Right atrium auricular region (tissue), 2 donors: ENCODE measurements at places on chromosomes 11 and 22. TPM values are rescaled to one million over a fixed set of nuclear protein-coding genes. Genes with fewer than 3 reads are reported as not detected.

DNA sequence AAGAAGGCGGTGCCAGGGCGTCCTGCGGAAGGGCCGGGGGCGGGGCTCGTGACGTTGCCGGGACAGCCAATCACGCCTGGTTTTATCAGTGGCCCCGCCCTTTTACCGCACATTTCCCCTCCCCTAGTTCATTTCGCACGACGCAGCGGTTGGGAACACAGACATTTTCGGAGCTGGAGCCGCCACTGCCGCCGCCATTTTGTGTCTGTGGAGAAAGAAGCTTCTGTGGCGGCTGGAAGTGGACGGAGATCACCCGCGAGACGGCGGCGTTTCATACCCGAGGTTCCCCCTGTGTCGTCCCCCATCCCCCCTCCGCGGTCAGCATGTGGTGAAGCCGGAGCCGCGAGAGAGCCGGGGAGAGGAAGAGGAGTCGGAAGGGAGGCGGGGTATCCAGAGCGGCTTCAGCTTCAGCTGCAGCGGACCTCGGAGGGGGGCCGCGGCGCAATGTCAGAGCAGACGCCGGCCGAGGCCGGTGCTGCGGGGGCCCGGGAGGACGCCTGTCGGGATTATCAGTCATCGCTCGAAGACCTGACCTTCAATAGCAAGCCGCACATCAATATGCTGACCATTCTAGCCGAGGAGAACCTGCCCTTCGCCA lies at the start of gene PCF11:
TSS of gene PCF11 (plus strand) at position 136 of the 598 bp plus-strand sequence. CDS start at position 445, 309 bp downstream.
- no peak for DNase-seq

DNA sequence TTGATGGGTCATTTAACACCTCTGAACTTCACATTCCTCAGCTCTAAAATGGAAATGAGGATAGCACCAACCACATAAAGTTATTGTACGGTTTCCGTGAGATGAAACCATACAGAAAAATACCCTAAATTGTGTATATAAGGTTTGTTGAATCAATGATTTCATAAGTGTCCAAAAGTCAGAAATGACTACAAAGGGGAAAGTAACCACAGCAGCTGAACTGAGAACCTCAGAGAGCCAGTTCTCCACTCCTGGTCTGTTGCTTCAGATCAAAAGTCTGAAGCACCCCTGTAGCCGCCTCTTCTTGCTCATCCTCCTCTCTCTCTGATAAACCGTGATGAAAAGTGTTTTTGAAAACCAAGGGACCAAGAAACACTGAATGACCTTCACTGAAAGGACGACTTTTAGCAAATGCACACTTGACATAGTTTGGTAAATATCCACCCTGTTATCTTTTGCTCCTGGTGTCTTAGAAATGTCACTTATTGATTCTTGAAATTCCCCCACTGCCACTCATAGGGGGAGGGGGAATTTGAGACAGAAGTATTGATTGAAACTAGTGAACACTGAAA lies 194.5 kb downstream of the NAV2 start:
- no peak for DNase-seq

GRCh38 chr11:111402411-111402810 lies 23.3 kb upstream of the POU2AF1 start:
- no peak for DNase-seq

DNA sequence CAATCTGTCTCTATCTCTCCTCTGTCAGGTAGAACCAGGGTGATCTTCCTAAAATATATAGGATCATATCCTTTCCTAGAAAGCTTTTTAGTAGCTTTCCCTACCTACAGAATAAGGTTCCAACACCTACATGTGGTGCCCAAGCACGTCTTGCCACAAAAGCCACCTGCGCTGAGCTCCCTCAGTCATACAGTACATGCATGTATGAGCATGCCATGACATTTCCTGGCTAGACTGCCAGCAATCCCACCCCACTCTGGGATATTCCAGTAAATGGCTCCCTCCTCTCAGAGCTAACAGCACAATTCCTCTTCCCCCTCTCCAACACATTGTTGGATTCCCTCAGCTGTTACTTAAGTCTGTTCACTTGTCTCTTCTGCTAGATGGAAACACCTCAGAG lies 398.0 kb downstream of the TENM4 start:
- DNase-seq = no peak

BARX2 gene
- 1.4 TPM for total RNA-seq

MPZL2 gene
- 13.8 TPM for total RNA-seq

- peak; percentile 56 for DNase-seq
Observed at GRCh38 chr22:19852177-19852781, 2.4 kb downstream of the GNB1L start.

- no peak for DNase-seq
Observed at GRCh38 chr11:118652681-118653181, 26.7 kb downstream of the TREH start.

OR52I2 gene
- not detected for total RNA-seq

DNA sequence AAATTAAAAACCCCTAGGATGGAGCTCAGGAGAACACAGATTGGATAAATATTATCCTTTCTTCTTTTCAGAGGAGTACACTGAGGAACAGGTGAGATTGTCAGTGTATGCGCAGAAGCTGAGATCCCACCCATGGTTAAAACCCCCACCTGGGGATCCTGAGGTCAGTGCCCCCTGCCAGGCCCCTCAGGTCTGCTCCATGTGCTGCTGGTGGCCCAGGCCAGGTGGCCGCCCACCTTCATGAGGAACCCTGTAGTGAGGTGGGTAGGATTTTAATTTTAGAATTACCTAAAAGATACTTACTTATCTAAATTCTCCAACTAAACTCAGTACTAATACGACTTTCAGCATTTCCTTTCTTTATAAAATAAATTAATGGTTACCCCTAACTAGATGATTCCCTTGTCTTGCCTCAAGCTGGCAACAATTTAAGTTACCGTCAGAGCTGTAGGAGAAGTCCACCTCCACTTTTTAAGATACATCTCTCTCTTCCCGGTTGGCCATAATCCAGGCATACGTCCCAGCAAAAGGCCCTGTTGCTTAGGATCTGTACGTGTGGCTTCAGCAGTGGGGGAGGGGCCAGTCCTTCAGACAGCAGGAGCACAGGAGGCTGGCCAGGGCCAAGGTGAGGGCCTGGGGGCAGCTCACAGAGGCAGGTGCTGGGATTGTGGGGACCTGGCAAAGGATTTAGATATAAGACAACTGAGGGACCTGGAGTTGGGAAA lies 61.5 kb upstream of the PITPNB start:
- DNase-seq = no peak

BRD1 gene
- total RNA-seq = 20.8 TPM

GRCh38 chr11:118522571-118523072 lies 4.7 kb upstream of the TTC36 start:
- DNase-seq = no peak

SERPIND1 gene
- 4.1 TPM for total RNA-seq

DNA sequence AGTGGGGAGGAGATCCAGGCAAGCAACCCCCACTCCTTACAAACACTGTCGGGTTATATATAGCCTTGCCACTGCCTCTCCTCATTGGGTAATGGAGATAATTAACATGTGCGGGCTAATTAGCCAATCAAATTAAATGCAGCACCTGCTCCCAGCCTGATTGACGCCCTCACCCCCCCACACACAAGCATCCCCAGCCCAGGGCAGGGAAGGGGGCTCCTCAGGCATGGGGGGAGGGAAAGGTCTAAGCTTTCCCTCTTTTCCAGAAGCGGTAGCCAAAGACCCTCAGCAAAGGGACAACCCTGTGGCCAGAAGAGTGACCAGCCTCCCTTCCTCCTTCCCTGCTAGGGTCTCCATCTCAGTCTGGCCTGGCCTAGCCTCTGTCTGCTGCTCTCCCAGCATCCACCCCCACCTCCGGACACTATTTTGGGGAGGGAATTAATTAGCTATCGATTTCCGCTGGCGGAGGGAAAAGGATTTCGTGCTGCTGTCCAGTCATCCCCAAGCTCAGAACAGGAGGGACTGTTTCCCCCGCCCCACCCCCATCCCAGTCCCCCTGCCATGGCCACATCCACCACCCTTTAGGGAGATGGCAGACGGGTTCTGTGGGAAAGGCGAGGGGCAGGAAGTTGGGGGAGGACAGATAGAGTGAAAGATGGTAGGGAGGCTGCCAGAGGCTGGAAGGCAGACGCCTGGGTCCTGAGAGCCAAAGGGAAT lies 7.1 kb downstream of the NRXN2 start:
- no peak for DNase-seq

C1QTNF5 gene
- 47.4 TPM for total RNA-seq

DNA sequence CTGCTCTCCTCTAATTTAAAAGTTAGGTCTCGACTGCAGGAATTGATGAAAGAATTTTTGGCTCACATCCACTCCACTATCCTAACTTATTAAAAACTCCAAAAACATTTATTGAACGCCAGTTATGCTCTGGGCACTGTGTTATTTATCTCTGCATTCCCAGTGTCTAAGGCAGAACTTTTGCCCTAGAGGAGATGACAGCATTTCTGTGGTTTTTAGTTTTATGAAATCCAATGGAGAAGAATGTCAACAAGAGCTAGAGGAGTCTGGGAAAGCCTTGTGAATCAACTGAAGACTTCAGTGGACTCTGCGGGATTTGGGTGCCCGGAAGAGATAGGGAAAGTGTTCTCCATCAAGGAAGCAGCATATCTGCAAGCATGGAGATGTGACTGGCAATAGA lies 217.0 kb upstream of the PGR start:
- no peak for DNase-seq

RASL10A gene
- 1.1 TPM for total RNA-seq

DNA sequence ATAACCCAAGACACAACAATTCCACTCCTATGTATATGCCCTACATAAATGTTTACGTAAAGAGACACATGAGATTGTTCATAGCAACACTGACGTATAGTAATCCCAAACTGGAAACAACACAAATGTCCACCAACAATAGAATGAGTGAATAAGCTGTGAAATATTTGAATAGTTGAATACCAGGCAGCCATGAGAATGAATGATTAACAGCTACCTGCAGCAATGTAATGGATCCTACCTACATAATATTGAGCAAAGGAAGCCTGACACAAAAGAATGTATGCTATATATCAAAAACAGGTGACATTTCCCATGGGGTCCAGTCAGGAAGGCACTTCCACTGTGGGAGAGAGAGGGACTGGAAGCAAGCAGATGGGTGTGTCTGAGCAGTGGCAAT lies 92.8 kb upstream of the LINC01488 start:
- no peak for DNase-seq

SNRPD3 gene
- 100 TPM for total RNA-seq

GRCh38 chr11:92125321-92125720 lies 99.3 kb upstream of the FAT3 start:
- no peak for DNase-seq

APOBEC3B gene
- total RNA-seq = 0.90 TPM

- no peak for DNase-seq
Observed at GRCh38 chr11:10670099-10670498, 23.5 kb downstream of the IRAG1 start.

GRCh38 chr11:73997120-73997770 lies 11.6 kb downstream of the UCP3 start:
- DNase-seq = no peak

GRCh38 chr11:133917921-133918607 lies 38.7 kb downstream of the IGSF9B start:
- DNase-seq = no peak

- peak; percentile 67 for DNase-seq
Observed at GRCh38 chr11:9003573-9004182, at the start of gene NRIP3. Gene NRIP3, minus strand, starts transcription at chr11:9004001. Its CDS starts 66 bp downstream, at chr11:9003935.

DNA sequence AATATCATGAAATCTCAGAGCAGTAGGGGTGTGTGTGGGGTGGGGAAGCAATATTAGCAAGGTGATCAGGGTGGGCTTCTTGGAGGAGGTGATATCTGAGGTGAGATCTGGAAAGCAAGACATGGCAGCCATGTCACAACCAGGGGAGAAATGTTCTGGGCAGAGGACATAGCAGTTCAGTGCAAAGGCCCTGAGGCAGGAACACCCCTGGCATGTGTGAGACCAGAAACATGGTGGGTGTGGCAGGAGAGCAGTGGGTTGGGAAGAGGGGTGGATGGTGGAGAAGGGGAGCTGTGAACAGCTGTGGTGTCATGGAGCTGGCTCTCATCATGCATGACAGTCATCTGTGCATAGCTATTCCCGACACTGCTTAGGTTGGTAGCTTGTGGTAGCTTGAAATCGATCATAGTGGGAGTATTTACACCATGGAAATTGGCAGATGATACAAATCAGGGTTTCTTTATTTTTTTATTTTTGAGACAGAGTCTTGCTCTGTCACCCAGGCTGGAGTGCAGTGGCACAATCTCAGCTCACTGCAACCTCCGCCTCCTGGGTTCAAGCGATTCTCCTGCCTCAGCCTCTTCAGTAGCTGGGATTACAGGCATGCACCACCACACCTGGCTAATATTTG lies 17.9 kb upstream of the MPPED1 start:
- DNase-seq = no peak

- no peak for DNase-seq
Observed at GRCh38 chr11:76823481-76824028, 37.2 kb upstream of the ACER3 start.

- DNase-seq = no peak
Observed at GRCh38 chr22:29331658-29332300, 16.3 kb upstream of the RASL10A start.

GRCh38 chr11:115665958-115666357 lies 161.7 kb upstream of the CADM1 start:
- DNase-seq = no peak

- DNase-seq = no peak
Observed at GRCh38 chr22:45039133-45039532, 29.3 kb upstream of the PHF21B start.

DNA sequence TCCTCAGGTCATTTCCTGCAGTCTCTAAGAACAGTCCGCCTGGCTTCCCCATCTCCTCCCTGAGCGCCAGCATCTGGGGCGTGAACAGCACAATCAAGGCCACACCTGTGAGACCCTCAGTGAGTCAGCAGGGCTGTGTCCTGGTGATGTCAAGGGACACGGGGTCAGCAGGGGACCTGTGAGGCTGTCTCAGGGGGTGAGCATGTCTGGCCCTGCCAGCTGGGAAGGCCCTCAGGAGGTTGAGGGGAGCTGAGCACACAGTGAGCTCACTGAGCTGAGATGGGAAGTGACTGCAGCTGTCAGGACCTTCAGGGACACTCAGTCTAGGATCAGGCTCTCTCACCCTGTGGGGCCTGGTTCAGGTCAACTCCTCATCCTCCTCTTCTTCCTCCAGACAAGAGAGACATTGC lies 46.6 kb upstream of the VPREB1 start:
- no peak for DNase-seq

GRCh38 chr11:129846508-129847335 lies 31.1 kb downstream of the TMEM45B start:
- no peak for DNase-seq

USH1C gene
- total RNA-seq = not detected

LGALS1 gene
- 584 TPM for total RNA-seq

CEP57 gene
- total RNA-seq = 16.1 TPM

DNA sequence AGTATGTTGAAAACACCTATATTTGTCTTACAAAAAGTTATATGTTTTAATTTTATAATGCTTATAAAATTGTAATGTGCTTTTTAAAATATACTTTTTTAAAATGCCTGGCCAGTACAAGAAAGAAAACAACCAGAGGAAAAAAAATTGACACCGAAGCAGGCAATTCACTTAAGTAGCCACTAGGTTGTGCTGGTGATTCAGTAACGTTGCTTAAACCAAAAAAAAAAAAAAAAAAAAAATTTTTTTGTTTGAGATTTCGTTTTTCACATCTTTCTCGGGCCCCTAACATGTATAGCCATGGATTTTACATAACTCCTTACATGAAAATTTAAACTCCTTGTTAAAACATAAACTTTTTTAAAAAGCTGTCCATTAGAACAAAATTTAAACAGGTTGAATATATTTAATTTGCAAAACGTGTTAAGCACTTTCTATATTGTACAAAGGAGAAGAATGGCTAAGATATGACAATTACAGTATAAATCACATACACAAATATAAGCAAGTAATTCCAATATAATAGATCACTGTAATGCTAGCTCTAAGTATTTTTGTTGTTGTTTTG lies 9.2 kb downstream of the OR8B4 start:
- DNase-seq = no peak
